ENCODE measurements at places on chromosomes 7 and 10.
A peak's percentile ranks its signal among the peaks of the same experiment; 100 is the strongest.

- no peak for DNase-seq
These were observed 185.1 kb upstream of the PRPS1L1 start for GRCh38 chr7:18212758-18213157.

DNA sequence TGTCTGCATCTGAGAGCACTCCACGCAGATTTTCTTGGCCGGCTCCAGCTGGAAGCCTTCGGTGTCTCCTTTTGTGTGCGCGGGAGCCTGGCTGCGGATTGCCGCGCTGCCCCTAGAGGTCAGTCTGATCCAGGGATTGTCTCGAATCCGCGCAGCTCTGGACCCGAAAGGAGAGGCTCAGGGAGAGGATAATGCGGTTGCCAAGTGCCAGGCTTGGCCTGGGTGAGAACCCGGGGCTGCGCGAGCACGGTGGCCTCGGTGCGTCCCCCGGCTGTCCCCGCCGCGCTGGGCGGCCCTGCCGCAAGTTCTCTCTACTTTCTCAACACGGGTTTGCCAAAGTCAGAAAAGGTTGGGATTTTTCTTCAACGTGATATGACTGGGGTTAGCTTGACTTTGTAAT lies 140.9 kb downstream of the ADCYAP1R1 start:
- peak; percentile 69 for DNase-seq

DNA sequence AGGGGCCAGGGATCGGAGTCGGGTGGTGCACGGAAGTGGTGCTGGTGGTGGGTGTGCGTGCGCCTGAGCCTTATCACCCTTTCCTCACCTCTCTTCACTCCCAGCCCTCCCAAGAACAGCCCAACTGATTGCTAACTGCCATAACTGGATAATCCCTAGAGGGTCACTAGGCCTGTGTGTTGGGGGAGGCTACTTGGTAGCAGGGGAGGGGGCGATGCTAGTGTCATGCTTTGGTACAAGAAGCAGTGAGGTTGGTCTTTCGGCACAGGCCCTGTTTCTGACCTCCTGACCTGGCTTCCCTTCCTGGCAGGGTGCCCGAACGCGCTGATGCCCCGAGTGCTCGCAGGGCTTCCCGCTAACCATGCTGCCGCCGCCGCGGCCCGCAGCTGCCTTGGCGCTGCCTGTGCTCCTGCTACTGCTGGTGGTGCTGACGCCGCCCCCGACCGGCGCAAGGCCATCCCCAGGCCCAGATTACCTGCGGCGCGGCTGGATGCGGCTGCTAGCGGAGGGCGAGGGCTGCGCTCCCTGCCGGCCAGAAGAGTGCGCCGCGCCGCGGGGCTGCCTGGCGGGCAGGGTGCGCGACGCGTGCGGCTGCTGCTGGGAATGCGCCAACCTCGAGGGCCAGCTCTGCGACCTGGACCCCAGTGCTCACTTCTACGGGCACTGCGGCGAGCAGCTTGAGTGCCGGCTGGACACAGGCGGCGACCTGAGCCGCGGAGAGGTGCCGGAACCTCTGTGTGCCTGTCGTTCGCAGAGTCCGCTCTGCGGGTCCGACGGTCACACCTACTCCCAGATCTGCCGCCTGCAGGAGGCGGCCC lies 652 bp downstream of the KAZALD1 start:
- no peak for DNase-seq

DNA sequence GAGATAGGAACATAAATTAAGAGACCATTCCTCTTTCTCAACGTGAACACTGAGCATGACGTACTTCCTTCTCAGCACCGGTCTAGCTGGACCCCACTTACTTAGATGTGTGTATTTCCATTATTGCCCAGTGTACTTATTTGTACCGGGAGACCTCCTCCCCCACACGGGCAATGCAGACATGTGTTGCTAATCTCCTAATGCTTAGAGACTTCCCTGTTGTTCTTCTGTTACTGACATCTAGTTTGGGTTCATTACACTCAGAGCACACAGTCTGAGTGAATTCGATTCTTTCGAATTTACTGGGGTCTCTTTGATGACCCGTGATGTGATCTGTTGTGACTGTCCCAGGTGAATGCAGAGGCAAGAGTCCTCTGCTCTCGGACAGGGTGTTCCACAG lies 260.0 kb downstream of the MAD1L1 start:
- DNase-seq = no peak

DNA sequence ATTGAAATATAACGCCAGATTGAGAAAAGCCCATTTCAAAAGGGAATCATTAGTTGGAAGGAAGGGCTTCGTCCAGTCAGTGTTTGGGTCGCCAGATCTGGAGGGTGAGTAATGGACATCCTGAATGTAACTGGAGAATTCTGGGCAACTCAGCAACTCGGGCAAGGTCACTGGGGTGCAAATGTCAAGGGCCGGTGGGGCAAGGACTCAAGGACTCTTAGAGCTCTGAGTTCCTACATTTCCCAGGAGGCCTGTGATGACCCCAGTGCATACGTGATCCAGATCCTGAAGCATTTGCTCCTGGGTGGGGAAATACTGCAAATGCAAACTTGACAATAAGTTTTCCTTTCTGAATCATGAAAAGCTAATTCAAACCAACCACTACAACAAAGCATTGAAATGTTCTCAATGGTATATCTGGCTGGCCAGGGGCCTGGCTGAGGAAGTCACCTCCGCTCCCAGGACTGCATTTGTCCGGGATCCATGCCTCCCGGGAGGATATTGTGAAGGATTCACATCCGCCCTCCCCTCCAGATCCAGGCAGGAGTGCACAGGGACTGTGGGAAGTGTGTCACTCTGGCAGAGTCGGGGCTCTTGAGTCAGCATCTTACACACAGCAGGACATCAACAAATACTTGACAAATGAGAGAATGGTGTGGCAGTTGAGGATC lies 164.0 kb downstream of the FANK1 start:
- no peak for DNase-seq

DNA sequence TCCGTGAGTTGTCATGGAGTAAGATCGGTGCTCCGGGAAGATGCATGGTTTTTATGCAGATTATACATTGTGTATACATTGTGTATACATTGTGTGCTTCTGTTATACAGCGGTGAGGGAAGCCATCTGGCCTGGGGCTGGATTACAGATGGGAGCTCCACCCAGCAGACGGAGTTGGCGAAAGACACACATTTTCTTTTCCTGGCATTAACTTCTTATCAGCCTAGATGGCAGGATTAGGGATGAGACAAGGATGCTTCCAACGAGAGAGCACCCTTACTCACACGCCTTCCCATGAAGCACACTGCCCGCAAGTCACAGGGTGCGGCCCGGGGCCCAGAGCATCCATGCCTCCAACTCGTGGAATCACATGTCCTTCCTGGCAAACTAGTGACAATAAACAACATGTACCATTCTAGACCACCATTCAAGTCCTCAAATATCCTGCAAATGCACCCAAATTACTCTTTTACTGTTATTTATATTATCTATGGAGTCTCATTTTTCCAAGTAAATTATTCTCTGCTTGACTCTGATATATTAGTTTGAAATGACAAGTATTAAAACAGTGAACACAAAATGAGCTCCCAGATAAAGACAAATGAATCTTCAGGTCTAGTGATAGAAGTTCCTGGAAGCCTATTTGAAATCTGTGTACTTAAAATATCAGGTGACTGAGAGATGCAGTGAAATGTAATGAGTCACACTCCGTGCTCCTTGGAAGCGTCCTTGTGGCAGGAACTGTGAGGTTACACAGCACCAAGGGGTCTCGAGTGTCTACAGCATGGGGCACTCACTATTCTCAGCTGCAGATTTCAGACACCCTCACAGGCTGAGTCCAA lies 29.8 kb upstream of the PPP2R2D start:
- DNase-seq = no peak

- DNase-seq = no peak
These were observed 3.2 kb upstream of the ZNF248 start for GRCh38 chr10:37860494-37861190.

GRCh38 chr10:110387983-110388686 lies 83.4 kb upstream of the SMNDC1 start:
- no peak for DNase-seq

- no peak for DNase-seq
These were observed 1035.6 kb upstream of the PHF14 start for GRCh38 chr7:9937944-9938631.

DNA sequence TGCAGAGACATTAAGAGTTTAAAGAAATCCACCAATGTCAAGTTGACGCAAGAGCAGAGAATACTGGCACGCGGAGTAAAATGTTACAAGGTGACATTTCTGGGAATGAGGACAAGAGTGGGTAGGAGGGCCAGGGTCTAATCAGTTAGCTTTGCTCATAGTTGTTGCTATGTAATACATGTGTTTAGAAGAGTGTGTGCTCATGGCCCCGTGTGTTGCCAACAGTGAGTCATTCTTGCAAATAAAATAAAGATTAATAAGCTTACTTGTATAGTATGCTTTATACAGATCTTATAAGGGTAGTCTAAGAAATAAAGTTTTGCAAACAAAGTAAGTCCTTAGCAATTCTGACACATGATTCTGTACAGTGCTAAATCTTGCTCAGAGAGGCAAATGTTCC lies 64.5 kb downstream of the DNMBP start:
- no peak for DNase-seq

- DNase-seq = no peak
These were observed 28.9 kb upstream of the PRKAG2 start for GRCh38 chr7:151905766-151906165.

GRCh38 chr10:80407812-80408241 lies 524 bp upstream of the PRXL2A start:
- DNase-seq = no peak

- DNase-seq = no peak
These were observed 93.0 kb upstream of the SORCS3 start for GRCh38 chr10:104548090-104548489.

- no peak for DNase-seq
These were observed 12.2 kb downstream of the TRPV6 start for GRCh38 chr7:142873281-142873784.

DNA sequence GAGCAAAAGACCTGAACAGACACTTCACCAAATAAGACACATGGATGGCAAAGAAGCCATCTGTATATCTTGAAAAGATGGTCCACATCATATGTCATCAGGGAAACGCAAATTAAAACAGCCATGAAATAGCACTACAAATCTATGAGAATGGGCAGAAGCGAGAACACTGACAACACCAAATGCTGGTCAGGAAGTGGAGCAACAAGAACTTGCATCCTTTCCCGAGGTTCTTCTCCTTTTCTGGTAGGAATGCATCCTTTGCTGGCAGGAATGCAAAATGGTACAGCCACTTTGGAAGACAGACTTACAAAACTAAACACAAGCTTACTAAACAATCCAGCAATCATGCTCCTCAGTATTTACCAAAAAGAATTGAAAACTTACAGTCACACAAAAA lies 60.0 kb downstream of the PIK3AP1 start:
- DNase-seq = no peak

DNA sequence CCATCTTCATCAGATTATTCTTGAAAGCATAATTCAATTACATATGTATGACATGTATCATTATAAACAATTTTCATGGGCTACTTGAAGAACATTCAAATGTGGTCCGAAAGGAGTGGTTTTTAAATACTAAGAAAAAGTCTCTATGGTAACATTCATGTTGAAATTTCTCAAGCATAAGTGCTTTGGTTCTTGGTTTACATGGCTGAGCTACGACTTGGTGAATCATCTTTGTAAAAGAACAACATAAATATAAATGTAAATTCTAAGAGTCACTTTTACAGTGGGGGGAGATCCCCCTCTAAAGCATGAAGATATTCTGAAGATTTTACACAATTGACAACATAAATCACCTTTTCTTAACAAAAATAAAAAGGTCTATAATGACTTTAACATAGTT lies 118.6 kb downstream of the MAGI2 start:
- DNase-seq = no peak

DNA sequence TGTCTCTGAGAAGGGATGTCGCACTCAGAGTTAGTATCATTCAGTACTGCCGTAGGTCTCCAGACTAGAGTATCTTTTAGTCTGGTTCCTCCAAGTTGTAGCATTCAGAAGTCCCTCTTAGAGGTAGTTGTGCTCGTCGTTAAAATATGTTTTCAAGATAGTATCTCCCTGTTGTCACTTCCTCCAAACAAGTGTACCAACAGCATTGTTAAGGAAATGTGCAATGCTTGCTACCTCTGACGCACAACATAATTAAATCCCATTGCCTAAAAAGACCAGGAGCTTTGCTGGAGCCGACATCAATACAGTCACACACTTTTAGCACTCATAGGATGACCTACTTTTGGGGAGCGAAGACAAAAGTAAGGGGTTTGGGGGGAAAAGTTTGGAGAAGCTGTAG lies 80.0 kb upstream of the STK17A start:
- no peak for DNase-seq

GRCh38 chr10:5774987-5775620 lies 38.1 kb downstream of the GDI2 start:
- no peak for DNase-seq
